ENCODE measurements at places on chromosomes 4 and X.
A peak's percentile ranks its signal among the peaks of the same experiment; 100 is the strongest.

- DNase-seq, result no peak
Measured at GRCh38 chr4:172348426-172348825, 535.2 kb downstream of the GALNTL6 start.

- peak; percentile 23 for DNase-seq
Measured at GRCh38 chr4:4859799-4860599, 534 bp downstream of the MSX1 start.

- DNase-seq, result no peak
Measured at GRCh38 chr4:122819708-122820449, 6.8 kb upstream of the FGF2 start.

- no peak for DNase-seq
Measured at GRCh38 chr4:13208558-13209193, 275.5 kb downstream of the RAB28 start.

DNA sequence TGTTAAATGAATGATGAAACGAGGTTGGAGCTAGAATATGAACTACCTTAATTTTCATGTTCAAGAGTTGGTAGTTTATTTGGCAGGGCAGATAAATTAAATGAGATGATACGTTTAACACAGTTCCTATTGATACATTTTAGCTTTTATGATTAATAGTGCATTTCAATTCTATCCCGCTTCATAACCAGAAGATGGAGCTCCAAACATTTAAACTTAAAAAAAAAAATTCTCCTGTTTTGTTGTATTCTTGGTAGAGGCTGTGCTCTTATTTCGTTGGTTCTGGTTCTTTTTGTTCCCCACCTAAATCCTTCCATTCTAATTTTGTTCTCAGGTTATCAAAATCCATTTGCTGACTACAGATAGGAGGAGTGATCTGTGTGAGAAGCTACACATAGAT is 71.8 kb upstream of the PTPN13 start:
- DNase-seq, result no peak

GRCh38 chr4:41814565-41814964 is 66.0 kb upstream of the PHOX2B start:
- DNase-seq, result no peak

DNA sequence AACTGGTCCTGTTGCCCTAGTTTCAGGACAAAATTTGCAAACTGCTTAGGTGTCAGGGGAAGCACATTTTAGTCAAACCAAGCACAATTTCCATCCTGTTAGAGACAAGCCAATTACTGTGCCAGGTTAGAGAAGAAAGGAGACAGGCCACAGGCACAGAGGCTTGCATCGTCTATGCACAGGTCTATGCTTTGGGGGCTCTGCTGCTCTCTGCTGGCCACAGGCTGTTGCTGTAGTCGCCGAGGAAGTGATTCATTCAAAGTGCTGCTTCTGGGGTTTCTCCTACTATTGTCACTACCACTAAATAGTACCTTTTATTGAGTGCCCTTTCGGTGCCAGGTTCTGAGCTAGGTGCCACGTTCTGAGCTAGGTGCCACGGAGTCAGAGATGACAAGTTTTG is 45.5 kb downstream of the VGLL1 start:
- DNase-seq, result peak; percentile 71

DNA sequence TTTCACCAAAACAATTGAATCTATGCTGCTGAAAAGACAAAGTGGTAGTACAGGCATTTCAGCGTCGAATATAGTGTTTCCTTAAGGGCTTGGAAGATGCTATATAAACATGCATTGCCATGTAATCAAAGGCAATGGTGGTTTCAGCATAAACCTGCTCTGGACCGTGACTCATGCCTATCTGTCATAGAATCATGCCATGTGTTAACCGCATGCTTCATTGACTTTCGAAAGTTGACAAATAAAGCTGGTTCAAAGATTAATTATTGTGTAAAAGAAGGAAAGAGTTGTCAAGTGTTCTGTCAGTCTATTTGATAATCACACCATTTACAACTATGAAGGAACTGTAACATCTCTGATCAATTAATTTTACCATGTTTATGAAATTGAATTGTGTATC is 83.2 kb downstream of the FUNDC1 start:
- DNase-seq, result no peak

- DNase-seq, result no peak
Measured at GRCh38 chr4:48175328-48175727, 41.3 kb upstream of the TXK start.

DNA sequence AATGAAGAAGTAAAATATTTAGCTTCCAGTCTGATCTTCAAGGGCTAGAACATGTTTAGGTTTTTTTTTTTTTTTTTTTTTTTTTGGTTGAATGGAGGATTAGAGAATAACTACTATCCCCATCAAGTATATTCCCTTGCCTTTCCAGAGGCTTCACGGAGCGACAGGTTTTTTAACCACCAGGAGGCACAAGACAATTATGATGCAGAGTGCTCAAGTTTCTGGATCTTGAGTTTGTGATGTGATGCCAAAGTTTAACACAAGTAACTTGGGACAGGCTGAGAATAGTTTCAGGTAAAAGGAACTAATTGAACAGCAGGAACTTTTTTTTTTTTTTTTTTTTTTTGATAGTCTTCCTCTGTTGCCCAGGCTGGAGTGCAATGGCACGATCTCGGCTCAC is 30.3 kb downstream of the CCNI start:
- no peak for DNase-seq

DNA sequence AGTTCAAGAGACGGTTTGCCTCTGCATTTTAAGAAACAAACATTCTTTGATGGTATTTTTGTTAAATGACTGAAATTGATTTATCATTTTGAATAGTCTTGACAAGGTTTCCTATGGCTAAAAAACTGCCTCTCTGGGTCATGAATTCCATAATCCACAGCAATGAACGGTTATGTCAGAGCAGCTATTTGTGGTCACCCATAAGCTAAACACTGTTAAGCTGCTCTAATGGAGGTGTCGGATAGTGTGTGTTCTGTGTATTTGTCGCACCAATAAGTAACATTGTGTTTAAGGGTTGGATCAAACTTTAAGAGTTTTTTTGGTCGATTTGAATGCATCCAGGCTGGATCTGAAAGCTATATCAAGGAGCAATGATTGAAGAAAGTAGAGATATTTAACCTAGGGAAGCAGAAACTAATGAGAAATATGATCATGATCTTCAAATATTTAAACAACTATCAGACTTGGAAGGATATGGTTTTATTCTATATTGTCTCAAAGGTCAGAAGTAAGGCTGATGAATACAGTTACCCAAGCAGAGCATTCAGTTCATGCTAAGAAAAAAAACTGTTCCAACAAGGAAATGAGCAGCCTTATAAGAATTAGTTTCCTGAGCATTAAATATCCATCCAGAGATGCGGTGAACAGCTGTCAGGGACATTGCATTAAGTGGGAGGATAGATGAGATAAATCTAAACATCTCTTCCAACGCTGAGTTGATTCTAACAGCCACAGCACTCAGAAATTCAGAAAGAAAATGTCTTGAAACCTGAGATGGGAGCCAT is 232.3 kb upstream of the RPS6KA3 start:
- DNase-seq, result no peak

- DNase-seq, result no peak
Measured at GRCh38 chrX:120022763-120023162, 54.7 kb downstream of the RHOXF2B start.

DNA sequence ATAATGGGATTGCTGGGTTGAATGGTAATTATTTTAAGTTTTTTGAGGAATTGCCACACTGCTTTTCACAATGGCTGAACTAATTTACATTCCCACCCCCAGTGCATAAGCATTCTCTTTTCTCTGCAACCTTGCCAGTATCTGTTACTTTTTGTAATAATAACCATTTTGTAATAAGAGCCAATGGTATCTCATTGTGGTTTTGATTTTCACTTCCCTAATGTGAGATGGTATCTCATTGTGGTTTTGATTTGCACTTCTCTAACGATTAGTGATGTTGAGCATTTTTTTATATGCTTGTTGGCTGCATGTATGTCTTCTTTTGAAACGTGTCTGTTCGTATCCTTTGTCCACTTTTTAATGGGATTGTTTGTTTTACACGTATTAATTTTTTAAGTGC is 213.1 kb upstream of the HDX start:
- DNase-seq, result no peak

GRCh38 chr4:33831442-33832066 is 2412.8 kb downstream of the ARAP2 start:
- DNase-seq, result no peak

GRCh38 chrX:41180194-41180908 is 95.1 kb downstream of the USP9X start:
- DNase-seq, result peak; percentile 64

GRCh38 chr4:25551605-25552004 is 104.0 kb upstream of the SLC34A2 start:
- DNase-seq, result no peak

DNA sequence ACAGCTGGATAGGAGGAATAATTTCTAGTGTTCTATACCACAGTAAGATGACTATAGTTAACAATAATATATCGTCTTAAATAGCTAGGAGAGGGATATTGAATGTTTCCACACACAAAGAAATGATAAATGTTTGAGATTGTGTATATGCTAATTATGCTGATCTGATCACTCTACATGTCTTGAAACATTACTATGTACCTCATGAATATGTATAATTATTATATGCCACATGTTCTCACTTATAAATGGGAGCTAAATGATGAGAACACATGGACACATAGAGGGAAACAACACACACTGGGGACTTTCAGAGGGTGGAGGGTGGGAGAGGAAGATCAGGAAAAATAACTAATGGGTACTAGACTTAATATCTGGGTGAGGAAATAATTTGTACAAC is 53.2 kb upstream of the MAGEA4 start:
- DNase-seq, result no peak

- no peak for DNase-seq
Measured at GRCh38 chr4:55466001-55466400, 70.2 kb downstream of the TMEM165 start.

GRCh38 chr4:154164931-154165839 is 326.4 kb downstream of the DCHS2 start:
- peak; percentile 41 for DNase-seq

DNA sequence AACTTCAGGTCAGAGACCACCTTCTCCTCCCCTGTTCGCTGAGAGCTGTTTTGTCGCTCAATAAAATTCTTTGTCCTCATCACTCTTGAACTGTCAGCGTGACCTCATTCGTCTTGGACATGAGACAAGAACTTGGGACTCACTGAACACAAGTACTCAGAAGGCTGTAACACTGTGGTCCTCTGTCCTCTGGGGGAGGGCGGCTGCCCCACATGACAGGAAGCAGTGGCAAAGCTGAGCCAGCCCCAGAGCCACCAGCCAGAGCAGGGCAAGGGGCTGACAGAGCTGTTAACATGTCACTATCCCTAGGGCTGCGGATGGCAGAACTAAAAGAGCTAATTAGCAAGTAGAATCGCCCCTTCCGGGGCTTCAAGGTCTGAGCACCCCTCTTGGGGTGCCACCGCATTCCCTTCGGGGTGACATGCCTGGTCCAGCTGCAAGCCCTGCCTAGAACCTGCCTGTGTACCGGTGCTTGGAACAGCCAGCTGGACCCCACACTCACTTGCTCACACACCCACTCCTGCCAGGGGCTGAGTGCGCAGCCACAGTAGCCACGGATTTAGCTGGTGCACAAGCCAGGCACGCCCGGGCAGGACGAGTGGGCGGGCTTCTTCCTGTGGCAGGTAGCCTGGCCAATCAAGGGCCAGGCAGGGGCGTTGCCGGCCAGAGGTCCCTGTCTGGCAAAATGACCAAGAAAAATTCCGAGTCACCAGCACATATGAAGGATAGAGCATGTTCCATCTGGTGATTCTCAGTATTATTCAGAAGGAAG is 648.6 kb upstream of the AGA start:
- DNase-seq, result no peak

GRCh38 chrX:118682258-118683014 is 45.0 kb upstream of the IL13RA1 start:
- DNase-seq, result no peak

DNA sequence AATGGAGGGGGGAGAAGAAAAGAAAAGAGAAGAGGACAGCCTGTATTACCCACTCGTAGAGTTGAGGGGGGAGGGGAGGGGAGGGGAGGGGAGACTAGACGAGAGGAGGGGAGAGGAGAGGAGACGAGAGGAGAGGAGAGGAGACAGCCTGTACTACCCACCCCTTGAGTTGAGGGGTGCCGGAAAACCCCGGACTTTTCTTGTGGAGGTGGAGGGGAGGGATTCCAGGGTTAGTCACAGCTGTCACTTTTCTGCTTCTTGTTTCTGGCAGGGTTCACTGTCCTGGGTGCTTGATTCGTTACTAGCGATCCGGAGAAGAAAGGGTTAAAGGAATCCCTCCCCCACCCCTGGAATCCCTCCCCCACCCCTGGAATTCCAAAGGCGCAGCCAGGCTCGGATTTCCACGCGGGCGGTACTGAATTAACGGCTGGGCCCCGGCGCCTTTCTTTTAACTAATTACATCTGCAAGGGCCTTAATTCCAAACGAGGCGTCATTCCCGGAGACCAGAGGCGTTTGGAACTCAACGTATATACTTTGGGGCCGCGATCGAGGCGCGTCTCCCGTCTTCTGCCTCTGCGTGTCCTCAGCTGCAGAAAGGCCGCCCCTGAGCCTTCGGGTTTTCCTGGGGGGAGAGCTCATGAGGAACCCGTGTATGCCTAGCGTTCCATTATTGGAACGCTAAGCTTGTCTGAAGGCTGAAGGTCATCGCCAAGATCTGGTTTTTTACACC is 20.1 kb upstream of the CSF2RA start:
- DNase-seq, result peak; percentile 44

DNA sequence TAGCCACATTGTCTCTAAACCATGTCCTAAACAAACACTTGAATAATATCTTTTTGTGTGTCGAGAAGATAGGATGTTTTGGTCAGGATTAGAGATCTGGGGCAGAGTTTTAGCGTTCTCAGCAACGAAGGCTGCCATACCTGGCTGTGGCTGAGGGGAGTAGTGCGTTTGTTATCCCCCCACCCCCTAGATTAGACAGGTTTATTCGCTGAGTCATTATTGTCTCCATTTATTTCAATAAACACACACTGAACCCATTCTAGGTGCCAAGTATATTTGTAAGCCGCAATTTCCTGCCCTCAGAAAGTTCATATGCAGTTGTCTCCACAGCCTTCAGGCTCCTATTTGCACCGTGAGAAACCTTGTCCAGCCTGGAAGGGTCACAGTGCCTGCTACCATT is 1684.8 kb upstream of the TENM3 start:
- no peak for DNase-seq

GRCh38 chr4:94545296-94545695 is 93.6 kb downstream of the PDLIM5 start:
- DNase-seq, result no peak

GRCh38 chr4:48315728-48316630 is 25.4 kb upstream of the SLAIN2 start:
- peak; percentile 24 for DNase-seq

DNA sequence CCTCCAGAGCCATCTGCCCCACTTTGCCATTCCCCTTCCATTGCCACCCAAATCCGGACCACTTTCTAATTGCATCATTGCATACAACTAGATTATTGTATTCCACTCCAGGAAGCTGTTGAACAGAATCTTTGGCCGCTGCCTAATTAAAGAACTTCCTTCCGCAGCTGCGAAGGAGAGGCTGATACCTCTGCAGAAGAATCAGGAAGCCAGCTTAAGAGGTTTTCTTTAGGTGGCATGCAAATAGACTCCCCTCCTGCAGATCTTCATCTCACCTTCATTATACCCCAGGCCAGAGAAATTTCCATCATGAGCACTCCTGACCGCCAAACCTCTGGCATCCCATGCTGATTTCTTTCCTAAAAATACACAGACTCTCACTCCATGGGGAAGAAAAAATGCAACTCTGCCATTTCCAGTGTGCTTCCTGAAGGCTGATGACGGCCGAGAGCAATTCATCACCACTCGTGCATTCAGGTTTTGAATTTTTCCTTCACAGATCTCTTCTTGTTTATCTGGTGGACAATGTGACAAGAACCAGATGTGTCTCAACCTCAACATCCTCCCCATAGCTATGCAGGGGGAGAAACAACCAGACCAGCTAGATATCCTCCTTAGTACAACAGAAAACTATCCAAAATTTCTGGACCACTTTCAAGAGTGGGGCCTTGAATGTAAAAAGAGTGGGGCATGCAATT is 31.2 kb downstream of the LGI2 start:
- DNase-seq, result no peak

Data from activated T-cell treated with anti-CD3 and anti-CD28 coated beads, Interleukin-2, amount 50 U/mL, for 48 hours (primary cell).